ENCODE measurements at places on chromosomes 16 and 17. TPM values are rescaled to one million over a fixed set of nuclear protein-coding genes. Genes with fewer than 3 reads are reported as not detected.

Gene KRT20
- not detected for total RNA-seq

GRCh38 chr16:2946649-2947048, 17.4 kb upstream of the KREMEN2 start:
- DNase-seq: no peak

- DNase-seq: no peak
Measured at GRCh38 chr16:67105881-67106280, 3.9 kb upstream of the PHAF1 start.

Gene BCKDK
- total RNA-seq: 11.4 TPM

Gene KIF19
- not detected for total RNA-seq

- DNase-seq: peak; percentile 55
Measured at GRCh38 chr16:9159839-9160550, 68.6 kb downstream of the HAPSTR1 start.

GRCh38 chr16:87562201-87562600, 40.1 kb upstream of the JPH3 start:
- no peak for DNase-seq

GRCh38 chr16:26531290-26531730, 535.4 kb upstream of the C16orf82 start:
- no peak for DNase-seq

Gene DRC3
- 1.6 TPM for total RNA-seq

Gene CDH16
- total RNA-seq: not detected

Gene KRTAP4-8
- not detected for total RNA-seq

Gene NPIPB12
- 24.5 TPM for total RNA-seq

Gene TVP23C
- total RNA-seq: 47.7 TPM

Gene SLC22A31
- not detected for total RNA-seq

Gene ITGA2B
- total RNA-seq: 0.82 TPM

Gene TP53TG3B
- total RNA-seq: not detected

- no peak for DNase-seq
Measured at GRCh38 chr17:81470944-81471817, 41.4 kb downstream of the ACTG1 start.

GRCh38 chr17:61275395-61275794, 124.2 kb upstream of the TBX2 start:
- DNase-seq: no peak

GRCh38 chr17:41797377-41797776, 10.9 kb upstream of the JUP start:
- DNase-seq: no peak

- DNase-seq: no peak
Measured at GRCh38 chr17:47831934-47832327, 461 bp downstream of the LRRC46 start.

DNA sequence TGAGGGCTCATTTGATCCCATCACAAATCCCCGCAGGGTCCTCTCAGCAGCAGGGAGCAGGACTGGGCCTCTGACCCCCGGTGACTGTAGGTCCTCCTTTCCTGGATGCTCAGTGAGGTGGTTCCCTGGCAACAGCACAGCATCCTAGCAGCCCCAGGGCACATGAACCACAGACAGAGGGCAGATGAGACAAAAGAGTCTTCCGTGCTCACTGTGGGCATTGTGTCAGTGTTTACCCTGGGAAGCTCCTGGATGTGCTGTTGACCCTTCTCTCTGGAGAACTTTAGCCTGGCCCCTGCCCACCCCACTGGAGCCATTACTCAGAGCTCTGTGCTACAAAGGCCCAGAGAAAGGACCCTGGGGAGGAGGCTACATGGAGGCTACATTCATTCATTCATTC, 21.7 kb upstream of the TMEM220 start:
- DNase-seq: no peak

GRCh38 chr16:11179574-11179973, 76.4 kb downstream of the SOCS1 start:
- DNase-seq: no peak

Gene MYH1
- not detected for total RNA-seq

GRCh38 chr16:2609827-2610470, 72.1 kb downstream of the PDPK1 start:
- no peak for DNase-seq

Gene CIAPIN1
- total RNA-seq: 90.9 TPM

DNA sequence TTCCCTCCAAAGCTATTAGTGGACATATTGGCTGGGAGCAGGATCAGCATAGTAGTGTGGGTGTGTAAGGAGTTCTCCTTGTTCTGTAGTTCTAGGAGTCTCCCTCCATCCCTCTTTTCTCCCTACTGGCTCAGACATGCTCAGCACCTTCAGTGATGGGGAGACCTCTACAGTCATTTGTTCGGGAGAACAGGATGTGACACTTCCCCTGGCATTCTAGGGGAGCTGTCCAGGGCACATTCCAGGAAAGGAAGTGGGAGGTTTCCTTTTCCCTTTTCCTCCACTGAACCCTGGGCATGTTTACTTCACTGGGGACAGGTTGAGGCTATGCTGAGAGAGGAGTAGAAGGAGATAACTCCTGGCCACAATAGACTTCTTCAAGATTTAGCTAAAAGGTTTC, 86.5 kb downstream of the MYH13 start:
- no peak for DNase-seq

DNA sequence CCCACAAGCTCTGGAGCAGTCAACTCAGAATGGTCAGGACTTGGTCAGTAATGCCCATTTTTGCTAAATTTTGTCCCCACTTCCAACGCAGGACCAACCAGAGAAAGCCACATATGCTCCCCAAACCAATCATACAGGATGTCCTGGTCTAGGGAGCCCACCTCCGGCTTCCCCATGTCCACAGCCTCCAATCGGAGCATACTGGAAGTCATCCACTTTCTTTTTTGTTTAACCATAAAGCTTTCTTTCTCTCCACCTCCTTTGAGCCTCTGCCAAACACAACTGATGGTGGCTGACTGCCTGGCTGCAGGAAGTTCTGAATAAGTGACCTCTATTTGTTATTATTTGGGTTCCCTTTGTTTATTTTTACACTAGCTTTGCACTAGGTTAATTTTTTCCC, 549.1 kb downstream of the WWOX start:
- peak; percentile 7 for DNase-seq

DNA sequence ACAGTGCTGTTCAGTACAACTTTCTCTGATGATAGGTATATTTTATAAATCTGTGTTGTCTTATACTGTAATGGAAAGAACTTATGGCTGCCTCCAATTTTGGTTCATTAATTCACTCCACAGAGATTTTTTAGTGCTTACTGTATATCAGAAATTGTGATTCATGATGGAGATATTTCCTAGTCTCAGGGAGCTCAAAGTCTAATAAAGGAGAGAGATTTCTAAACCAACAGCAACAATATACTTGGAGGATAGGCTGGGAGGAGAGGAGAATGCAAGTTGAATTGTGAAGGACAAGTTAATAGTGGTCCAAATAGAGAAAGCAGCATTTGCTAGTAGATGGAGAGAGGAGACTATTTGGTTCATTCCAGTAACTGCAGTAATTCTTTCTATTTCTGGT, 63.5 kb downstream of the TANC2 start:
- DNase-seq: no peak

GRCh38 chr16:4570086-4570485, 13.9 kb downstream of the C16orf96 start:
- no peak for DNase-seq

Gene TEDC2
- total RNA-seq: 7.7 TPM

Gene CTRB2
- not detected for total RNA-seq

Gene CXCL16
- under 0.01 TPM for total RNA-seq

DNA sequence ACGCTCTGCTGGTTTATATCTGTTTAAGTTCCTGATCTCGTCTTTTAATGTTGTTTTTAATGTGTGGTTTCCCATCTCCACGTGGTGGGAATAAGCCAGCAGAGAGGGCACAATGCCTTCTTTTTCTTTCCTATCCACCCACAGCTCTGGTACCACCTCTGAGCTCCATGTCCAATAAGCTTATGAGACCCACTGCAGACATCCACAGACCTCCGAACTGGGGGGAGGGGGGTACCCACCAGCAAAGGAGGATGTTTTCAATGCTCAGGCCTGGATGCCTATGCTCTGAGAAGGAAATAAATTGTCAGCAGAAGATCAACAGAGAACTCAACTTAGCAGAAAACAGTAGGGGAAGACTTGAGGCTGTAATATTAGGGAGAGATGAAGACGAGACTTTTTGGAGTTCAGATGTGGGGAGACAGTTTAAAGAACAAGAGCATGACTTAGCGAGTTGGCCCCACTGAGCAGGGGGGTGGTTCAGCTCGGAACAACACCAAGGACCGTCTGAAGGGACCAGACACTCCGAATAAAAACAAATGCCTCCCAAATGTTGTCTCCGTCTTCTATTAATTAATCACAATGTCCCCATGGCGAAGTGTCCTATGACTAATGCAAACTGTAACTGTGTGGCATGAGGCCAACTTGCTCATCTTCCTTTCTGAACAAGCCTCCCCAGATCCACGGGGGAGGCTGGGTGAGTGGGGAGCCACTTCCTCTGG, 62.7 kb downstream of the GAS7 start:
- DNase-seq: no peak

DNA sequence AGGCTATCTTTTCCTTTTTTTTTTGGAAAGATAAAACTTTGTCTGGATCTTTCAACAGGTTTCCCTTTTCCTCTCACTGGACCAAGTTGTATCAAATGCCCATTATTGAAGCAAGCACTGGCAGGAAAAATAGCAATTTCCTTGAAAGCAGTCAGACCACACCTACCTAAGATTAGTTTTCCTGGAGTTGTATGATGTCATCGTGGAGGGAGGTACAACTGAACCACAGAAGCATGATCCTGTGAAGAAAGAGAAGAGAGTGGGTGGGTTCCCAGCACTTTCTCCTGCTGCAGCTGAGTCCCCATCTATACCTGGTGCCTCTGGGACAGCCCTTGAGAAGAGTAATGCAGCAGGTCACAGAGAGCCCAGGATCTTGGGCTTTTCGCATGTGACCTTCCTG, 63.6 kb upstream of the ERCC4 start:
- DNase-seq: no peak

DNA sequence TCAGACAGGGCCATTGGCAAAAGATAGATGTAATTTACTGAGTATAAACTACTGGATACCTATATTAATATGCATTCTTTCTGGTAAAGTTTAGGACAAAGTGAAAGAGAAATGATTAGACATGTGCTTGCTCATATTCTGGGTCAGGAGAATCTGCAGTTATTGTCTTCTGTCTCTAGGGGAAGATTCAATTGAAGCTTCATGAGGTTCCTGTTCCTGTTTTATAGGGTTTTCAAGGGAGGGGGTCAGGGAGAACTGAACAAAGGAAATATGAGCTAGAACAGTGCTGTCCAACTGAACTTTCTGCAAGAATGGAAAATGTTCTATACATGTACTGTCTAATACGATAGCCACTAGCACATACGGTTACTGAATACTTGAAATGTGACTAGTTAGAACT, 59.3 kb upstream of the CORO6 start:
- no peak for DNase-seq

DNA sequence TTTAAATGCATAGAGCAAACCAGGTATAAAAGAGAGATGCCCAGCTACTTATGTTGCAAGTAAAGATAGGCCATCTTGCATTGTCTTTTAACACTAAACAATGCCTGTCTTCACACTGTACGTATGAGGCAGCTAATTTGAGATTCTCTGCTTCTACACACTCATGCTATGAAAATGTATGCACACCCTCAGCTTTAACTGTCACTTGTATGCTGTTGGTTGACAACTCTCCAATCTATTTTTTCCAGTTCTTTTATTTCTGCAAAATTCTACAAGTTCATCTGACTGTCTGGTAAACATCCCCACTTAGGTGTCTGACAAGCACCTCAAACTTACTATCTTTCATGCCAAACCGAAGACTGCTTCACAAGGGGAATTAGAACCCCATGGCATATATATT, 131.7 kb upstream of the SOX9 start:
- DNase-seq: no peak

DNA sequence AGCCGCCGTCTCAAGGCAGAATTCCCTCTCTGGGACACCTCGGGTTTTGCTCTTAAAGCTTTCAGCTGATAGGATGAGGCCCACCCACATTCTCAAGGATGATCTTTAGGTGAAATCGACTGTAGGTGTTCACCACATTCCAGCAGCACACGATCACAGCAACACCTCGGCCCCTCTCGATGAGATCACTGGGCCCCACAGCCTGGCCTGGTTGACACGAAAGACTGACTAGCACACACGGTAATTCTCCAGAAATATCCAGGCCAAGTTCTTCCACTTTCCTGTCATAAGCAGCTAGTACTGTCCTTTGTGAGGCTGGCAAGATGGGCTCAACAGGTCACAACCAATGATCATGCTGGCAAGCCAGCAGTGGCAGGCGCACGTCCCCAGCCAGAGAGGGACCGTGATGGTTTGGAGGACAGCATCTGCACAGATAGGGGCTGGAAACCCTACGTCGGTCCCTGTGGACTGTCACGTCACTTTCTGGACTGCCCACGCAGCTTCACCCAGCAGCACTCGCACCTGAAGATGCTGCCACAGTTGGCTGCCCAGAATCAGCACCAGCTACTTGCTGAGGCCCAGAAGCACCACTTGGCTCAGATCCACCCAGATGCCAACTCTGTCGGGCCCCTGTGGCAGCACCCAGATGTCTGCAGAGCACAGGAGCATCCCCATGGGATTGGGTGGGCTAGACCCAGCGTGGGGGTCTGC, 17.4 kb downstream of the TMC6 start:
- peak; percentile 33 for DNase-seq

All from frontal cortex (tissue), 4 donors.